ENCODE measurements at places on chromosomes 1 and 21.

- DNase-seq, result no peak
Observed at GRCh38 chr21:44515359-44516165, 24.4 kb downstream of the KRTAP10-1 start.

DNA sequence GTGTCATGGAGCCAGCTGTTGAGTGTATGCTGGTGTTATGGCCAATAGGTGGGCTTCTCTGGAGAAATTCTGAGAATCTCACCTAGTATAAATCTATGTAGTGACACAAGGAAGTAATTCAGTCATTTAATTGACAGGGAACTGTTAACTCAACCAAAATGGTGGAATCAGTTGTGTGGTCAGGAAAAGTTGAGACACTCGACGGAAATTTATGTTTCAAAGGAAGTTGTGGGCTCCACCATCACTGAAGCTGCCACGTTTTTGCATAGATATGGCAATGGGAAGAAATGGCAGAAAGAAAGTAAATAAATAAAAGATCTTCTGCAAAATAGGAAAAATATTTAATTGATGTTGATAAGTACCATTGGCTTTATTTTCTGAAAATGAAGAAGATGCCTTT lies 84.5 kb downstream of the ATP6V1G3 start:
- no peak for DNase-seq

DNA sequence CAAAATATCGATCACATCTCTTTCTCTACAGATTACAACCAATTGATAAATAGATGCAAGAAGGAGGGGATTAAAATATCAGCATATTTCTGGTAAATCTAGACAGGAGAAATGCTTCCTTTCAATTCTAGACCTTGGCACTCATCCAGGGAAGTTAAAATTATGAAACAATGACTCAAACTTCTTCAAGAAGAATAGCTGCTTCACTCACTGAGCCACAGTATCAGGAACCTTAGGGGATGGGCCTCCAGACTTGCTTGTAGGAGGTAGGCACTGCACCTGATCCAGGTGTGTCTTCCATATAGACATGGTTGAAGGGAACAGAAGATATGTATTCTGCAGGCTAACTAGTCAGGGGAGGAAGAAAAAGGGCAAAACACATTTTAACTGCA lies 9.8 kb downstream of the SLAMF7 start:
- no peak for DNase-seq

DNA sequence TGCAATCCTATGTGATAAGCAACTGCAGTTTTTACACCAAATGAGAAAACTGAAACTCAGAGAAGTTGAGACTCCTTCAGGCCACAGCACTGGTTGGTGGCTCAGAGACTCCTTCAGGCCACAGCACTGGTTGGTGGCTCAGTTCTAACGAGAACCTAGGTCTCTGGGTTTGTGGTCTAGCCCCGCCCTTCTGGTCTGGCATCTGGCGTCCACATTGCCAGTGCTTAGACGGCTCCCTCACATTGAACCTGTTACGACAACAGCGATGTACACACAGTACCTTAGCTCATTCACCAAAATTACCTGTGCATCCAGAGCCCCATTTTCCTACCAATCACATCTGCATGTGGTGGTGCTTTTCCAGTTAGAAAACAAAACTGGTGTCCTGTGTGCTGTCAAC lies 66.1 kb downstream of the NID1 start:
- no peak for DNase-seq

GRCh38 chr21:45788637-45789506 lies 145.3 kb downstream of the PCBP3 start:
- no peak for DNase-seq

DNA sequence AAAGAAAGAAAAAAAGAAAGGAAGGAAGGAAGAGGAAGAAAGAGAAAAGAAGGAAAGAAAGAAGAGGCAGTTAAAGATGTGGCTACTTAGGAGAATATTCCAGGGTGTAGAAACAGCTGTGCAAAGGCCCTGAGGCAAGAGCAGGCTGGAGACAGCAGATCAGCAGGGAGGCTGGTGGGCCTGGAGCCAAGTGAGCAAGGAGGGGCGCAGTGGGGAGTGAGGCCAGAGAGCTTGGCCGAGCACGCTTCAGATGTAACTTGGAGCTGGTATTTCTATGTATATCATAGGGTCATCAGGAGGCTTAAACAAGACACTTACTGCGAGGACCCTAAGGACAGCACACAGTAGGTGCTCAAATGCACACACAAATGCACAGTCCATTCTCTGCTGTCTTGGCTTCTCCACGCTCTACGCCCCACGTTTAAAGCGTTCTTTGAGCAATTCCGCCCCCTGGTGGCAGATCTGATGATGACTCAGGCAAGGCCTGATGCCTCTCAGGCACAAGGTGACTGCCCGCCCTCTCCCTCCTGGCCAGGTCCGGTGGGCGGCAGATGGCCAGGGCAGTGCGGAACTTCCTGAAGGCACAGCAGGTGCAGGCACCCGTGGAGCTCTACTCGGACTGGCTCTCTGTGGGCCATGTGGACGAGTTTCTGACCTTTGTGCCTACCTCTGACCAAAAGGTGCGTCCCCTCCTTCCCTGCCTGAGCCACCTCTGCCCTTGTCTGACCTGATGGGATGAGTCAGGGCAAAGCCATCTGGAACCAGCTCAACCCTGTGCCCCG lies 11.9 kb upstream of the PADI3 start:
- DNase-seq, result no peak

DNA sequence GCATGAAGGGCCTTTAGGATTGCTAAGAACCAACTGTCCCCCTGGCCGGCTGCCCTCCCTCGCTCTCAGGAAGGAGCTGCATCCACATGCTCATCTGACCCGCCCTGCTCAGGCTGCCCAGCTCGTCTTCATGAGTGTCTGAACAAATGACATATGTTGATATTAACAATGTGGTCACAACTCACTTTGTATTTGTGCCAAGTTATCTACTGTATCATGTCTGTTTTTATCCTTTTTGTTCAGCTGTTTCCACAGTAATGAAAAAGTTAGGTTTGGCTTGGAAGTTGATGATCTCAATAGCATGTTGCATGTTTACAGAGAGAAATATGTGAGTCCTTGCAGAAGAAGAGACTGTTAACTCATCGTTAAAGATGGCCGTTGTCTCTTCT lies 75.1 kb downstream of the PHTF1 start:
- DNase-seq, result peak; percentile 63

DNA sequence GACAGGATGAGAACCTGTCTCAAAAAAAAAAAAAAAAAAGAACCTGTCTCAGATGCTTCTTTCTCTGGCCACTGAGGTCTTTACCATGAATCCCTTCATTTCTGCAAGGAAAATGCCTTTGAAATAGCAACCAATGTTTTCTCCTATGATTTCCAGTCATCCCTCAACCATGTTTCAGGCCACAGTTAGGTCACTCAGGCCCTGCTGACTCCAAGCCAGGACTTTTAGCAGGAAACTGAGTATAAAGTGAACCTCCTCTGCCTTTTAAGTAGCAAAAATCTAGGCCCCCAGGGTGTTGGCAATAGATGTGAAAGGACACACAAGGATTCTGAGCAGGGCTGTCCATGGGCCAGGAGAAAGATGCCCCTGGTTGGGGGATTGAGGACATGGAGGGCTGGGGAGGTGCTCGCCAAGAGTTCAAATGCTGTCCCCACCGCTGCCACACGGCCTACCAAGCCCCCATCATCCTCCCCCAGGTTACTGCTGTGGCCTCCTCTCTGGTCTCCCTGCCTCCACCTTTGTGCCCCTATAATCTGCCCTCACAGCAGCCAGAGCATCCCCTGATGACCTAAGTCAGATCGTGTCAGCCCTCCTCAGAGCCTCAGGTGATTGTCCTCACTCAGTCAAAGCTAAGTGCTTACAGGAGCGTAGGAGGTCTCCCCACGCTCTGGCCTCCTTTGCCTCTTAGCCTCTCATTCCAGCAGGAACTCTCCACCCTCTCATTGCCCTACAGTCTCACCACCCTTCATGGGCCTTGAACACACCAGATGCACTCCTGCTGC lies 54.6 kb downstream of the MATN1 start:
- no peak for DNase-seq

DNA sequence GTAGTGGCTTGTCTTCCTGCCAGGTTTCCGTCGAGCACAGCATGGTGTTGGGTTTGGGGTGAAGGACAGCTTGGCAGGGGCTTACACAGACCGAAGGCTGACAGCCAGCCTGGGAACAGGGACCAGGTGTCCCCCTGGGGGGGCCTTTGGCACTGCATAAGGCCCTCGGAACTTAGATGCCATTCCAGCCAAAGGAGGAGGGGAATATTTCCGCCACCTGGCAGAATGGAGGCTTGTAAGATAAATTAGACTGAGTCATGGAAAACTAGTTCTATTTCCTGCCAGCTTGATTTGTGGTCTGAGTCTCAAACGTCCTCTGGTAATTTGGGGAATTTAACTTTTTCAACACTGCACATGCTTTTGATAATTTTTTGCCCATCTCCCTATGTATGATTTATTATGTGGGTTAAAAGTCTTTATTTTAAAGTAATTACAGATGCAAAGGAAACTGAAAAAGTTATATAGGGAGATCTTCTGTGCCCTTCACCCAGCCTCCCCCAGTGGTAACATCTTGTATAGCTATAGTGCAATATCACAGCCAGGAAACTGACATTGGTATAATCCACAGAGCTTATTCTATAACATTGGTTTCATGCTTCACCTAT lies 11.5 kb upstream of the TMEM51 start:
- peak; percentile 79 for DNase-seq

DNA sequence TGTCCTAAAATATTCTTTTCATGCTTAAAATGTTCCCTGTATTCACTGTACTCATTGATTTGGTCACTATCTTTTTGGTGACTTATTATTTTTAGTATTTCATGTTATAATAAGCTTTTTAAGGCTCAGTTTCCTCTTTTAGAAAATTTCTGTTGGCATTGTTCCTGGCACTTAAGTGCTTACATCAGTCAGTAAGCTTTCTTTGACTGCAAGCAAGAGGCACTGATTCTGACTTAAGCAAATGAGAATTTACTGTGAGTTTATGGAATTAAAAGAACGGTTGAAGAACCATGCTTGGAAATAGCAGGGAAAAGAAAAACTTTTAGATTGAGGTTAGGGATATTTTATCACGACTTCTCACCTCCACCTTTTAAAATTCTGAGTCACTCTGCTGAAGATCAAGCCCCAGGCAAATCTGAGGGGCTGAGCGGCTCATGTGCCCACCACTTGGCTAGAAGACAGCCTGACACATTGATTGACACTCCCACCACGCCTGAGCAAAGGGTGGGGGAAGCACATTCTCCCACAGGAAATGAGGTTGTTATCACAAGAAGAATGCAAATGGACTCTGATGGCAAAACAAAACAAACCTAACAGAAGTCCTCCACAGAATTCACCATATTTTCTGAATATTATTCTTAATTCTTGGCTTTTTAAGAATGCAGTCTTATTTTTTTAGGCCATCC lies 102.8 kb downstream of the KCTD3 start:
- DNase-seq, result no peak

DNA sequence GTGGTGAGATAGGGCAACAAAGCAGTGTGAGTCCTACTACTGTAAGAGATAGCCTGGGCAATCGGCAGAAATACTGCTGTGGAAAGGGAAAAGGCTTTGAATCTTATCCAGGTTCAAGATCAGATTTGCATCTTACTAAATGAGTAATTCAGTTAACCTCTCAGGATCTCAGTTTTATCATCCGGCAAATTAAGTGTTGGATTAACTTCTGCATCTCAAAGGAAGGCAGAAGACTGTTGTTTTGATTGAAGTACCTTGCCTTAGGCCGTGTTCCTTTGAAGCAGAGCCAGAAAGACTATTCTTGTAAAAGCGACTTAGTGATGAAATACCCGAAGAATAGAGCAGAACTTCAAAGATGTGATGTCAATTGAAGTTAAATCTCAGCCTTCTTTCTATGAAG lies 612.9 kb upstream of the USP24 start:
- no peak for DNase-seq

DNA sequence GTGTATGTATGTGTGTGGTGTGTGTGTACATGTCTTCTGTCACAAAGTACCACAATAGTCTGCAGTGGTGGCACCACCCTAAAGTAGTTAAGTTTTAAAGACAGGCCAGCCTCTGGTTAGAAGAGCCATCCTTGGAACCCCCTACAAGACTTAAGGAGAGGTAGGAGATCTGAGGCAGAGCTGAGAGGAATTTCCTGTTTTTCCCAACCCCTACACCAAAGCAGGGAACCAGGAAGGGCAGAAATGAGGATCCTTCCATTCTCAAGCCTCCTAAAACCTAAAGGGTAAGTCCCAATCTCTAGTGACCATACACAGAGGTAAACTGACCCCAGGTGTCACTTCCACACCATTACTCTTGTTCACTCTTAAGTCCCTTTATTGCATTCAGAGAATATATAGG lies 11.1 kb downstream of the PEA15 start:
- DNase-seq, result no peak

GRCh38 chr1:48069662-48070395 lies 72.6 kb upstream of the TRABD2B start:
- DNase-seq, result no peak

DNA sequence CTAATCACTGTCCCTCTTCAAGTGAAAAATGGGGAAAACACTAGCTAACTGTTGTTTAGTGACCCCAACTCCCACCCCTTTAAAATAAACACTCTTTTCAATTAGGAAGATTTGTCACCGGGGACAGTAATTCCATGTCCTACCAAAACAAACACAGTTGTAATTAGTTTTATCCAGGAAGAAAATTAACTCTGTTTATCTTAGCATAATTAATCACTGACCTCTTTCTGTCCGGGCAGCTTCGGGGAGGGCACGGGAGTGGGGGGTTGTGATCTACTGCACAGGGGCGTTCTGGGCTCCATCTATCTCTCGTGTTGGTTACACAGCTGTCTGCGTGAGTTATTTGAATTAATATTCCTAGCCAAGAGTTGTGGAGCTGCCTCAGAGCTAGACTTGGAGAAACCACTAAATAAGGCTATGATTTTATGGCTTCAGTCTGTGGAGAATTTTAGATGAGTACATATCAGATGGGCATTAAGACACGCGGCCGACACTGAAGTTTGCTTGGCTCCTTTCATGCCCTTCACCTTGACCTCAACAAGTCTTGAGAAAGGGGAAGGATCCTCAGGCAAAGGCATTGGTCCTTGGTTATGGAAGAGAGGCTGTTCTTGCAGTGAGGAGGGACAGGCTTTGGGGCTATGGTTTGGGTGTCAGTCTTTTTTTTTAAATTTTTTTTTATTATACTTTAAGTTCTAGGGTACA lies 102.0 kb upstream of the TRABD2B start:
- no peak for DNase-seq

- no peak for DNase-seq
Observed at GRCh38 chr1:72438270-72438669, 155.9 kb upstream of the NEGR1 start.

Data from cerebellar nuclear complex (tissue), 1 donor.